ENCODE measurements at places on chromosomes 16 and 17.

- DNase-seq = no peak
Observed at GRCh38 chr17:37682007-37682406, 38.8 kb upstream of the DDX52 start.

- DNase-seq = no peak
Observed at GRCh38 chr17:27268394-27269085, 25.4 kb upstream of the WSB1 start.

- DNase-seq = no peak
Observed at GRCh38 chr16:50673496-50674275, 7.4 kb downstream of the SNX20 start.

DNA sequence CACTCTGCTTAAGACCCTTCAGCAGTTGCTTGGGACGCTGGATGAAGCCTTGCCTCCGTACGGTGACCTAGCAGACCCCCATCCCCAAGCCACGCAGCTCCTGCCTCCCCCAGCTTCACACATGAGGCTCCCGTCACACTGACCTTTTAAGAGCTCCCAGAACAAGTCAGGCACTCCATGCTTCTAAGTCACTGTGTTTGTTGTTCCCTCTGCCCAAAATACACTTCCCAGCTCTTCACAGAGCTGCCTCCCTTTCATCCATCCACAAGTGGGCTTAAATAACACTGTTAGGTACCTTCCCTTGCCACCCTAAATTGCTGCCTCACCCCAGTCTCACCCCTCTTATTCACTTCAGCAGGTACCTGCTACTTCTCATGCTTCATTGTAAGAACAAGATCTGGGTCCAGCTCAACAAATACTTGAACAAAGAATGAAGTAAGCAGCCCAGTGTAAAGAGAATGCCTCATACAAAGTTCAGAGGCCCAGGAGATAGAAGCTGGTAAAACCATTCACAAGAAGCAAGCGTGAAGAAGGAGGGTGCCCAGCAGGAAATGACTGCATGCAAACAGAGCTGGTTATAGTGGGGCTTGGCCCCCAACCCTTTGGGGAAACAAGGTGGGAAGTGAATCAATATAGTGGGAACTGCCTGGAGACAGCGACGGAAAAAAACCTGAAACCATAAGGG is 5.8 kb downstream of the ZC3H7A start:
- DNase-seq = no peak

- no peak for DNase-seq
Observed at GRCh38 chr17:12256380-12256995, 235.8 kb downstream of the MAP2K4 start.
